Spleen (tissue), 13 donors: ENCODE measurements at places on chromosomes 11 and 22. TPM values are rescaled to one million over a fixed set of nuclear protein-coding genes. Genes with fewer than 3 reads are reported as not detected.
A peak's percentile ranks its signal among the peaks of the same experiment; 100 is the strongest.

DNA sequence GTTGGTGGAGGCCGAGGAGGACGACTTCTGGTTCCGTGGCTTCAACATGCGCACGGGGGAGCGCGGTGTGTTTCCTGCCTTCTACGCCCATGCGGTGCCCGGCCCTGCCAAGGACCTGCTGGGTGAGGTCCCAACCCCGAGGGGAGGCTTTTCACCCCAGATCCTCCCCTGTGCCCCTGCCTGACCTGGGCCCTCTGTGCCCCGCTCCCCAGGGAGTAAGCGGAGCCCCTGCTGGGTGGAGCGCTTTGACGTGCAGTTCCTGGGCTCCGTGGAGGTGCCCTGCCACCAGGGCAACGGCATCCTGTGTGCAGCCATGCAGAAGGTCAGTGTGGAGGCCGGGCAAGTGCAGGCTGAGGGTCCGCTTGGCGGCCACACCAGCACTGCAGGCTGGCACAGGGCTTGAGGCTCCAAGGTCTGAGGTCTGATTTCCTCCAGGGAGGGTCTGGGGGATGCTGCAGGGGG is 5.1 kb downstream of the MAPK8IP2 start:
- DNase-seq = peak; percentile 39
- H3K36me3 ChIP-seq = no peaks in the 10 kb centered on the region
- H3K4me3 ChIP-seq = no peak overlapping the region
- H3K4me1 ChIP-seq = no peaks in the 10 kb centered on the region
- H3K27ac ChIP-seq = no peak overlapping the region

GRCh38 chr11:70667767-70668166 is 269.4 kb downstream of the CTTN start:
- H3K27me3 ChIP-seq = peaks cover 40% of the 10 kb centered on the region
- no peak for DNase-seq
- H3K27ac ChIP-seq = no peak overlapping the region
- H3K4me1 ChIP-seq = peaks cover 4% of the 10 kb centered on the region
- no peaks in the 10 kb centered on the region for H3K36me3 ChIP-seq

DNA sequence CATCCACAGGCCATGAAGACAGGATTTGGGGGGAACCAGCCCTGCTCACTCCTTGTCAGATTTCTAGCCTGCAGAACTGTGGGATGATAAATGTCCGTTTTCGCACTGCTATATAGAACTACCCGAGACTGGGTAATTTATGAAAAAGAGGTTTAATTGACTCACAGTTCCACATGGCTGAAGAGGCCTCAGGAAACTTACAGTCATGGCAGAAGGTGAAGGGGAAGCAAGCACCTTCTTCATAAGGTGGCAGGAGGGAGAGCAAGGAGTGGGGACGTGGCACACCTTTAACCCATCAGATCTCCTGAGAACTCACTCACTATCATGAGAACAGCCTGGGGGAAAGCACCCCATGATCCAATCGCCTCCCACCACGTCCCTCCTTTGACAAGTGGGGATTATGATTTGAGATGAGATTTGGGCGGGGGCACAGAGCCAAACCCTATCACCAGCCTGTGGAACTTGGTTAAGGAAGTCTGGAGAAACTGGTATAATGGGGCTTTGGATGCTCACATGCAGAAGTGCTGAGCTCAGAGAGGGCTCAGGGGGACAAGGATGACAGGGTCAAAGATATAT is 50.7 kb downstream of the MYEOV start:
- no peak for DNase-seq
- no peaks in the 10 kb centered on the region for H3K4me1 ChIP-seq
- no peaks in the 10 kb centered on the region for H3K36me3 ChIP-seq
- no peaks in the 10 kb centered on the region for H3K27me3 ChIP-seq
- H3K27ac ChIP-seq = no peak overlapping the region
- H3K4me3 ChIP-seq = no peak overlapping the region

GRCh38 chr11:120186774-120187591 is 23.8 kb upstream of the OAF start:
- peak overlapping the region; percentile 52 for H3K27ac ChIP-seq
- no peak overlapping the region for H3K4me3 ChIP-seq
- no peaks in the 10 kb centered on the region for H3K27me3 ChIP-seq
- peak; percentile 59 for DNase-seq

GRCh38 chr22:28005513-28005912 is 86.5 kb upstream of the PITPNB start:
- no peak for DNase-seq
- peaks cover 14% of the 10 kb centered on the region for H3K36me3 ChIP-seq
- H3K27ac ChIP-seq = no peak overlapping the region
- no peaks in the 10 kb centered on the region for H3K27me3 ChIP-seq
- H3K4me1 ChIP-seq = no peaks in the 10 kb centered on the region

GRCh38 chr11:107392611-107393010 is 65.0 kb downstream of the CWF19L2 start:
- H3K4me3 ChIP-seq = no peak overlapping the region
- no peaks in the 10 kb centered on the region for H3K27me3 ChIP-seq
- no peak for DNase-seq
- no peaks in the 10 kb centered on the region for H3K4me1 ChIP-seq
- no peak overlapping the region for H3K27ac ChIP-seq
- H3K36me3 ChIP-seq = peaks cover 6% of the 10 kb centered on the region

DNA sequence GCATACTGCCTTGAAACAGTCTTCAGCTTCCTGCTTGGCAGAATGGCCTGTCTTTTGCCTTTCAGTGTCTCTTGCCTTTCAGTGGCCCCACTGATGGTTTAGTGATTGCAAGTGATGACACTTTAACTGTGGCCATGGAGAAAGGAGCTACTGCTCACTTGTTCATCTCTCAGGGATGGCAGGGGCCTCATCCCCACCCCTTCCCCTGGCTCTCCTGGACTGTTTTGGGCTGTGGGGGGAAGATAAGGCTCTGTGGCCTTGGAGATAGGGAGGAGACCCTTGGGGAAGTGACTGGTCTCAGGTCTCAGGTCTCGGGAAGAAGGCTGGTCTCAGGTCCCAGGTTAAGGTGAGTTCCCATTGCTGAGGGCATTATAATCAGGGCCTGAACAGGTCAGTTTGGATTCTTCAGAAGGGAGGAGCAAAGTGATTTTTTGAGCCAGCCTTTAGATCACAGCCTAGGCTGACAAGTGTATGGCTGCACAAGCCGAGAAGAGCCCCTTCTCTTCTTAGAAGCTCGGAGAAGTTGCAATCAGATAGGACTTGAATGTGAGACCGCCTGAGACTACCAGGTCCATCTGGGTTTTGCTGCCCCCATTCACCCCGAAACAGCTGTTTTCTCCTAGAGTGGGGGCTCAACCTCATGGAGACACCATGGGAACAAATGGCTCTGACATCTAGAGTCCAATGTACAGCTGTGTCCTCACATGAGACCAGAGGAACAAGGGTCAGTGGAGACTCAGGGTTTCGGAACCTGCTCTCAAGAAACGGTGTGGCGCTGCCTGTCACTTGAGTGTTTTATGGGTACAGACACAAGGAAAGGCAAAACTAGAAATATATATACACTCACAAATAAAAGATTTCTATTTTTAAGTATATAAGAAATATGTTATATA is 15.9 kb upstream of the P2RY2 start:
- H3K27ac ChIP-seq = no peak overlapping the region
- H3K4me1 ChIP-seq = peaks cover 55% of the 10 kb centered on the region
- H3K36me3 ChIP-seq = no peaks in the 10 kb centered on the region
- H3K27me3 ChIP-seq = no peaks in the 10 kb centered on the region

DNA sequence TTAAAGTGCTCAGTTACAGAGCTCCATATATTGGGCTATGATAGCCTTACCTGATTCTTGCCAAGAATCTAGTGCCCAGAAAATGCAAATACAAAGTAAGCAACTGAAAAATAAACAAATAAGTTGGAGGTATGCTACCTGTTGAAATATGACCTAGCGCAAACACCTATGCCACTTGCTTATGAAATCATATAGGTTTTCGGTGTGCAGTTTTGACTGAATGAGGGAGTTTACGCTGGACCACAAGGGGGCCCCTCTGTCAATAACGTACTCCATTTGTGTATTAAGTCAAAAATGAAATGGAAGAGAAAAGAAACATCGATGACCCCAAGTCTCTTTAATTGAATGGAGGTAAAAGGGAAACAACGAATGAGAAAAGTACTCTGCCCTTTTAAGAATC is 84.9 kb upstream of the TRIM77 start:
- no peak overlapping the region for H3K4me3 ChIP-seq
- H3K27ac ChIP-seq = no peak overlapping the region
- no peaks in the 10 kb centered on the region for H3K27me3 ChIP-seq
- H3K36me3 ChIP-seq = no peaks in the 10 kb centered on the region

DNA sequence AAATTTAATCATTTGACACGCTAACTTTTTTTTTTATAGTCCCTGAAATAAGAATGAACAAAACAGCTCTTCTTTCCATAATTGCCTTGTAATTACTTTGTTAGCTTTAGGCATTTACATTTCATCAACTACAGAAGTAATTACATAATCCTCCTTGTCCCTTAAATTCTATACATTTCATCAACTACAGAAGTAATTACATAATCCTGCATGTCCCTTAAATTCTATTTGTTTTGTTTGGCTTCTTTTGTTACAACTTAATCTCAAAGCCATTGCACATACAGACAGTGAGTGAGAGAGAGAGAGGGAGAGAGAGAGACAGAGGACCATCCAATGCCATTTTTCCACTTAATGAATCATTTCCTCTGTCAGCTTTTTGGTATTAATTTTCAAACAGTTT is 873.2 kb downstream of the METTL15 start:
- no peak for DNase-seq
- no peaks in the 10 kb centered on the region for H3K4me1 ChIP-seq
- no peaks in the 10 kb centered on the region for H3K27me3 ChIP-seq
- no peaks in the 10 kb centered on the region for H3K36me3 ChIP-seq

GRCh38 chr11:103433386-103434072 is 324.3 kb downstream of the DYNC2H1 start:
- no peaks in the 10 kb centered on the region for H3K36me3 ChIP-seq
- H3K4me3 ChIP-seq = no peak overlapping the region
- H3K4me1 ChIP-seq = no peaks in the 10 kb centered on the region
- DNase-seq = no peak

DNA sequence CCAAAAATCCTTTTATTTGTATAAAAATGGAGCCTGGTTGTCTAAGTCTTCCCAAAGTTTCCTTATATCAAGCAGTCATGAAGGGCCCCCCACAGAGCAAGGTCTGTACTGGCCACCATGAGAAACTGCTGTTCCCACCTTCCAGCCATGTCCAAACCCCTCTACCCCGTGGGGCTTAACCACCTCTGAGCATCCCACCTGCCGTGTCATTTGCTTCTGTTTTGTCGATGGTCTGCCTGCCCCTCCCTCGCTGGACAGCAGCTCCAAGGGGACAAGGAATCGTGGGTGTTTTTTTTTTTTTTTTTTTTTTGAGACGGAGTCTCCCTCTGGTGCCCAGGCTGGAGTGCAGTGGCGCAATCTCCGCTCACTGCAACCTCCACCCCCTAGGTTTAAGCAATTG is 11.1 kb upstream of the ANO1 start:
- H3K27me3 ChIP-seq = peaks cover 19% of the 10 kb centered on the region
- peaks cover 6% of the 10 kb centered on the region for H3K4me1 ChIP-seq
- no peaks in the 10 kb centered on the region for H3K36me3 ChIP-seq
- no peak overlapping the region for H3K27ac ChIP-seq

- DNase-seq = no peak
- no peaks in the 10 kb centered on the region for H3K36me3 ChIP-seq
- H3K4me3 ChIP-seq = no peak overlapping the region
- no peaks in the 10 kb centered on the region for H3K27me3 ChIP-seq
- H3K4me1 ChIP-seq = no peaks in the 10 kb centered on the region
Measured at GRCh38 chr11:31783252-31783651, 27.9 kb downstream of the PAX6 start.

DNA sequence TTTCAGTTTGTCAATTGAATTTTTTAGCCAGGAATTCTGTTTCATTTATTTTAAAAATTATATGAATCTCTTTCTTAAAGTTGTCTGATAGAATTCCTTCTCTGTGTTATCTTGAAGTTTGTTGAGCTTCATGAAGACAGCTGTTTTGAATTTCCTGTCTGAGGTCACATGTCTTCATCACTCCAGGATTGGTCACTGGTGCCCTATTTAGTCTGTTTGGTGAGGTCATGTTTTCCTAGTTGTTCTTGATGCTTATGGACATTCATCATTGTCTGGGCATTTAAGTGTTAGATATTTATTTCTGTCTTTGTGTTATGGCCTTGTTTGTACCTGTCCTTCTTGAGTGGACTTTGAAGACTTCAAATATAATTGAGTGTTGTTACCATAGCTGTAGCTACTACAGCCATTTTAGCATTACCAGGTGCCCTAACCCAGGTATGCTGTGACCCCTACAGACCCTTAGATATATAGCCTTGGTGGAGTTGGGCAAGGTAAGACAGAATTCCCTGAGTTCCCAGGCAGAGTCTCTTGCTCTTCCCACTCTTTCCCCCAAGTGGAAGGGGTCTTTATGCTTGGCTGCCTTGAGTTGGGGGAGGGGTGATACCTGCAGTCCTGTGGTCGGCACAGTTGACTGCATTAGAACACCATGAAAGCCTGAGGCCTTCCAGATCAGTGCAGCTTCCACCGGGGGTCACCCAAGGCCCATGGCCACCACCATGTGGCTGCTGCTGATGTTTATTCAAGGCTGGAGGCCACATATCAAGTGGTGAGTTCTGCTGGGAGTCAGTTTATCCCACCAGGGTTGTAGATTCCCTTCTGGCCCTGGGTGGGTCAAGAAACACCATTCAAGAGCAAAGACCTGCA is 229.6 kb downstream of the DYNC2H1 start:
- no peaks in the 10 kb centered on the region for H3K4me1 ChIP-seq
- no peak overlapping the region for H3K27ac ChIP-seq
- no peaks in the 10 kb centered on the region for H3K27me3 ChIP-seq

GRCh38 chr11:17563961-17564686 is 17.1 kb downstream of the OTOG start:
- no peak overlapping the region for H3K4me3 ChIP-seq
- H3K36me3 ChIP-seq = no peaks in the 10 kb centered on the region
- H3K27ac ChIP-seq = no peak overlapping the region

GRCh38 chr22:48886604-48887393 is 940.9 kb downstream of the BRD1 start:
- peak; percentile 64 for DNase-seq
- no peak overlapping the region for H3K27ac ChIP-seq
- H3K27me3 ChIP-seq = no peaks in the 10 kb centered on the region

DNA sequence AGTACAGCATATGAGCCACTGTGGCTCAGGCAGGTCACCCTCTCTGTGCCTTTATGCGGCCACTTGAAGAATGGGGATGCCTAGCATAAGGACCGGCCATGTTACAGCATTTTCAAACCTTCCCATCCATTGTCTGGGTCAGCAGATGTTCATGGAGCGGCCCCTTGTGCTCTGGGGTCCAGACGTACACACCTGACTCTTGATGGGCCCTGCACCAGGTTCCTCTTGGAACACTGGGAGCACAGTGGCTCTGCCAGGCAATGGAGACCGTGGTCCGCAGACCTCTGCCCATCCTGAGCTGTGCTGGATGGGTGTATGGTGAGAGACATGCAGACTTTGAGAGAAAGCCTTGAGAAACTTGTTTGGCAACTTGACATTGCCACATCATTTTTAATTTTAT is 9.8 kb downstream of the PRDM11 start:
- peak; percentile 50 for DNase-seq
- no peaks in the 10 kb centered on the region for H3K27me3 ChIP-seq
- no peaks in the 10 kb centered on the region for H3K36me3 ChIP-seq
- no peak overlapping the region for H3K4me3 ChIP-seq

- H3K27me3 ChIP-seq = peaks cover 46% of the 10 kb centered on the region
- no peak overlapping the region for H3K27ac ChIP-seq
- H3K36me3 ChIP-seq = no peaks in the 10 kb centered on the region
- DNase-seq = no peak
- H3K4me3 ChIP-seq = no peak overlapping the region
Measured at GRCh38 chr11:14977101-14977880, 5.1 kb upstream of the CALCA start.

The PVALB gene
- total RNA-seq = 0.91 TPM

The TMEM225 gene
- total RNA-seq = not detected

The TRIM51 gene
- not detected for total RNA-seq

The OSBP2 gene
- total RNA-seq = 12.0 TPM

The AQP11 gene
- total RNA-seq = 0.33 TPM

The PIWIL4 gene
- total RNA-seq = 3.9 TPM

The ABTB2 gene
- 2.4 TPM for total RNA-seq
